Natural killer cell treated with Interleukin-12 subunit alpha and Interleukin-12 subunit beta and Interleukin-15 and Interleukin-18, amount 100 ng/mL, for 72 hours (primary cell): ENCODE measurements at places on chromosomes 5 and 9. TPM values are rescaled to one million over a fixed set of nuclear protein-coding genes. Genes with fewer than 3 reads are reported as not detected.

GRCh38 chr9:89891591-89892304, 286.9 kb downstream of the GADD45G start:
- DNase-seq = no peak

DNA sequence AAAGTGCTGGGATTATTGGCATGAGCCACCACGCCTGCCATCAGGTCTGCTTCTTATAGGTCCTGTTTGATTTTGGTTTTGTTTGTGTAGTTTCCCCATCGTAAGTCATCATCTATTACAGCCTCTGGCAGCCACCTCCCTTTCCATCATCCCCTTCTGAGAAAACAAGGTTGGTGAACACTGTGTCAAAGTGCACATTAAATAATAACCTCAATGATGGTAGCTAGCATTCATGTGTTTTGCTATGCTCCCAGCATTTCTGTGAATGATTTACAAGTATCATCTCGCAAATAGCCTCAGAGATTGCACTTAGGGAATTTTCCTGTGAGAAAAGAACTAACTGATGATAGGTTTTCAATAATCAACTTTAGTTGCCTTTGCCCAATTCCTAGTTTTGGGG, 9.9 kb downstream of the PRUNE2 start:
- no peak for DNase-seq

DNA sequence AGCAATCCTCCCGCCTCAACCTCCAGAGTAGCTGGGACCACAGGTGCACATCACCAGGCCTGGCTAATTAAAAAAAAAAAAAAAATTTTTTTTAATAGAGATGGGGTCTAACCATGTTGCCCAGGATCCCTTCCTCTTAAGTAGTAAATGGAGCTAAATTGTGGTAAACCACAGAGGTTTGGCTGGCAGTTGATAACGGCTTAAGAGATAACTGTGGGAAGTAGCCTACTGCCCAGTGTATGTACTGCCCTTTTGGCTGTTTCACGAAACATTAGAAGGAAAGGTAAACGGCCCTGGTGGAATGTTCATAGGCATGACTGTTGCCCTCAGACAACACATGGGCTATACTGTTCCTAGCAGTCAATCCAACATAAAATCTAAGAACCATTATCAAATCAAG, 44.4 kb downstream of the HMGCR start:
- no peak for DNase-seq

- DNase-seq = no peak
Observed at GRCh38 chr9:122151267-122151828, 8.2 kb downstream of the NDUFA8 start.

DNA sequence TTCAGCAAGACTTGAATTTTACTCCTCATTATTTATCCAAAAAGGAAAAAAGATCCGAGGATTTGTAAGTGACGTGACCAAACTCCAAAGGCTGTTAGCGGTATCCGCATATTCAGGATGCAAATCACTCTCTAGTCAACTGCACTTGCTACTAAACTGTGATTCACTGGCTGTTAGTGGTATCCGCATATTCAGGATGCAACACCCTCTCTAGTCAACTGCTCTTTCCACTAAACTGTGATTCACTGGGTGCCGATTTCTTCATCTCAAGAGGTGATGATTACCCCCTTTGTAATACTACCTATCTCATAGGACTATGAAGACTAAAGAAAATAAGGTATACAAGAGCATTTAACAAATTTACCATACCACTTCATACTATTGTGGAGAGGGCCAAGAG, 5.7 kb downstream of the MAPKAP1 start:
- no peak for DNase-seq

Gene COQ4
- total RNA-seq = 39.6 TPM

DNA sequence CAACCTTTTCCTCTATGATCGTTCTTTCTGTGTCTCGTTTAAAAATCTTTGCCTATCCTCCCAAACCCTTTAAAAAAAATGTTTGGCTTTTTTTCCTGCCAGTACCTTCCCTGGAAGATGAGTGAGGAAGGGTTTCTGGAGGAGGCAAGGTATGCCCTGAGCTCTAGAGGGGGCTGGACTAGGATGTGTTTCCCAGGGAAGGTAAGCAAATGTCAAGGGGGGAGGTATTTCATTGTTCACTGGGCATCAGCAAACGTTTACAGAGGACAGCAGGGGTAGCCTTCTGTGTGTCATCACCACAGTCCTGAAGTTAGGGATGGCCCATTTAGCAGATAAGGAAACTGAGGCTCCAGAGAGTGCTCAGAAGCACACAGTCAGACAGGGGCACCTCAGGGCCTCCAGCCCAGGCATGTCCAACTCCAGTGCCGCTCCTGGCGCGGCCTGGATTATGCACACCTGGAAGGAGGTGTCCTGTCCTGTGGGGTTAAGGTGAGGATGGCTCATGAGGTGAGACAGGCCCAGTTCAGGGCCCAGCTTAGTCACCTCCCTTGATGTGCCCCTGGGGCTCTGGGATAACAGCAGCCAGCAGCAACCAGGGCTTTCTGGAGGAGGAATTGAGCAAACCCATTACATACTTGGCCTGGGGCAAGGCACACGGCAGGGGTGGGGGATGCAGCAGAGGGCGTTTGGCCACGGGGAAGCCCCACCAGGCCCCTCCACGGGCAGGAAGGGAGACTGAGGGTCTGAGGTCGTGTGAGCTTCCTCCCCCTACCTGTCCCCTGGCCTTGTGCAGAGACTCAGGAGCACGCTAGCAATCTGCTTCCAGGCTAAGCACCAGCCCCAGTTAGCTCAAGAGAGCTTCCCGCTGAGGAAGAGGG, 100.3 kb upstream of the LMX1B start:
- DNase-seq = no peak

- DNase-seq = no peak
Observed at GRCh38 chr9:99187311-99187710, 34.4 kb downstream of the ALG2 start.
